Stimulated activated CD4-positive, alpha-beta T cell treated with anti-CD3 and anti-CD28 coated beads, Interleukin-1b, Interleukin-23, amount 100 ng/mL, for 1 hour (primary cell): ENCODE measurements at places on chromosomes 5 and 9.

DNA sequence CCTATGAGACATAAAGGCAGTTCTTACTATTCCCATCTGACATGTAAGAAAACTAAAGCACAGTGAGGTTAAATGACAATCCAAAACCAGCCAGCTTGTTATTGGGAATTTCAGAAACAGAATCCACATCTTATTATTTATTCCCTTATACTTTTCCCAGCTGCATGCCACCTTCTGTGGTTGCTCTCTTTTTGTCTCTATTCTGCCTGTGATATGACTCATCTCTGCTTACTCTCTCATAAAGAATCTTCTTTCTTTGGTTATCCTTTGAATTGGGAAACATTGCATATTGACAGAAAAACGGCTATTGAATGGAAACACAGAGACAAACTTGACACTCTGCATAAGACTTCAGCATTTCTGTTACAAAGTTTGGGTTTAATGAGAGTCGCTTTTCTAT is 183.2 kb downstream of the TLR4 start:
- DNase-seq = no peak

- no peak for DNase-seq
Observed at GRCh38 chr9:111586378-111586777, 13.1 kb downstream of the PTGR1 start.

- no peak for DNase-seq
Observed at GRCh38 chr9:100880284-100880683, 148.2 kb upstream of the PLPPR1 start.

GRCh38 chr5:171762903-171763302 is 22.7 kb upstream of the SMIM23 start:
- DNase-seq = no peak

DNA sequence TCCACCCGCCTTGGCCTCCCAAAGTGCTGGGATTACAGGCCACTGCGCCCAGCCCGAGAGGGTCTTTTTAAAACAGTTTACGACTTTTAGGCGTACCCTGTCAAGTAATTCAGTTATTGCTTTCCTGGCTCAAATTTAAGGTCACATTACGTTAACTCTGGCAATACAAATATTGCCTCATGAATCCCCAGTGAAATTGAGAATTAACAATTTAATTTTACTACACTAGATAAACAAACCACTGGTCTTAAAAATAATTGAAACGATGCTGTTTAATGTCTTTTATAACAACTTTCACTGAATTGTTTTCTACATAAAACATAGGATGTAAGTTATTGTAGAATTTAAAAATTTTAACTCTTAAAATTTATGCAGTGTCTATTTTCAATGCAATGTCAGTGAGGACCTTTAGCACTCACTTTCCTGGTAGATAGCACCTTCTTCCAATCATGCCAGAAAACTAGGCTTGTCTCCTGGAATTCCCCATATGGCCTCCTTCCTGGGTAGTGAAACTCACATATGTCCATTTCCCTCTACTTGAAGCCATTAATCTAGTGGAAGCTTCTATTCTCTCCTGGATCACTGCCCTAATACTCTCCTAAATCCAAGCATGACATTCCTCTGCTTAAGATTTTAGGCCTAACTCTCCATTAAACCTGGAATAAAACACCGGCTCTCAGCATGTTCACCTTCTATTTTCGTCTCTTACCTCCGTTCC is 13.5 kb downstream of the BASP1 start:
- DNase-seq = no peak

DNA sequence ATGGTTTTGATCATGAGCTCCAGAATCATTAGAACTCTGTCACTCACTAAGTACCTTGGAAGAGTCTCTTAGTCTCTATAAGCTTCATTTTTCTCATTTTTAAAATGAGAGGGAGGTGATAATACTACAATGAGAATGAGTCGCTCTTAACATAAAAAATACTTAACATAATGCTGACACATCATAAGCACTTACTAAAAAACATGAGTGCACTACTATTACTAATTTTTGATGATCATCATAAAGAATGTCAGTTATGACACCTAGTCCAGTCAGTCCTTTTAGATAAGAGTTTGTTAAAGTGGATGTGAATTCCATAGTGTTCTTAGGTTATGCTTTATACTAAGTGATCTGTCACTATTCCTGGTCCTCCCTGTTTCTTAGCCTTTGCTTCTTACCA is 200.4 kb upstream of the SLC24A2 start:
- DNase-seq = no peak
